ENCODE measurements at places on chromosomes 3 and 15. TPM values are rescaled to one million over a fixed set of nuclear protein-coding genes. Genes with fewer than 3 reads are reported as not detected.

Gene SPATA16
- total RNA-seq: not detected

Gene CCDC9B
- total RNA-seq: 168 TPM

Gene CKMT1B
- 1.6 TPM for total RNA-seq

Gene CHCHD6
- 47.7 TPM for total RNA-seq

- no peaks in the 10 kb centered on the region for H3K4me1 ChIP-seq
- H3K4me3 ChIP-seq: no peak overlapping the region
- DNase-seq: peak; percentile 34
- no peak overlapping the region for H3K27ac ChIP-seq
Measured at GRCh38 chr15:39685999-39686613, 96.5 kb downstream of the FSIP1 start.

DNA sequence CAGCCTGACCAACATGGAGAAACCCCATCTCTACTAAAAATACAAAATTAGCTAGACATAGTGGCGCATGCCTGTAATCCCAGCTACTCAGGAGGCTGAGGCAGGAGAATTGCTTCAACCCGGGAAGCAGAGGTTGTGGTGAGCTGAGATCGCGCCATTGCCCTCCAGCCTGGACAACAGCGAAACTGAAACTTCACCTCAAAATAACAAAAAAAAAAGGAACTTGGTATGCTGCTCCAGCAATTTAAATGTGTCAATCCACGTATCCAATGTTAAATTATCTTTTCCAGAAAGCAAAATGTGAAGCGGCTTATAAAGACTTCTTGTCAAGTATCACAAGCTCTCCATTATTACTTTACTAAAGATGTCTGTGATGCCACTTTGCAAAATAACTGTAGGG, 9.9 kb upstream of the ARIH1 start:
- no peaks in the 10 kb centered on the region for H3K4me1 ChIP-seq
- no peaks in the 10 kb centered on the region for H3K36me3 ChIP-seq
- no peak for DNase-seq

- H3K4me1 ChIP-seq: peaks cover 40% of the 10 kb centered on the region
- peak; percentile 38 for DNase-seq
- H3K27ac ChIP-seq: peak overlapping the region; percentile 43
- peaks cover 10% of the 10 kb centered on the region for H3K36me3 ChIP-seq
- H3K27me3 ChIP-seq: no peaks in the 10 kb centered on the region
- H3K4me3 ChIP-seq: no peak overlapping the region
Measured at GRCh38 chr3:129888771-129889170, 4.7 kb downstream of the TMCC1 start.

GRCh38 chr3:123632161-123632655, 47.4 kb upstream of the HACD2 start:
- no peaks in the 10 kb centered on the region for H3K27me3 ChIP-seq
- DNase-seq: peak; percentile 47
- H3K4me1 ChIP-seq: peaks cover 40% of the 10 kb centered on the region
- H3K36me3 ChIP-seq: no peaks in the 10 kb centered on the region

DNA sequence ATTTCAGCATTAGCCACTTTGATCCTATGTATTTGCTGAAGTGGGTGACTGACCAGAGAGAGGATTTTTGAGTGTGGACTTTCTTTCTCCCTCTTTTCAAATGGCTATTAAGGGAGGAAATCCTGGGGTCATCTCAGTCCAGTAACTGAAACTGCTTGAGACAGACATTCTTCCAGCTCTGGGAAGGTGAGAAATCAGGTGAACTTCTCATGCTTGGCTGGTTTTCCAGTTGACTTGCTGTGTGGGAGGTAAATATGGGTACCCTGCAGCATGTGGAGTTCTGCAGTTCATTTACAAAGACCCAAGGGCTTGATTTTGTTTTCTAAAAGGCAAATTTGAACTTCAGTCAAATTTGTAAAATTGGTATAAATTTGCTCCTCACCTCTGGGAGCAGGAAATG, 461.1 kb upstream of the TBL1XR1 start:
- no peaks in the 10 kb centered on the region for H3K36me3 ChIP-seq
- no peak for DNase-seq
- no peak overlapping the region for H3K27ac ChIP-seq
- H3K4me1 ChIP-seq: no peaks in the 10 kb centered on the region

DNA sequence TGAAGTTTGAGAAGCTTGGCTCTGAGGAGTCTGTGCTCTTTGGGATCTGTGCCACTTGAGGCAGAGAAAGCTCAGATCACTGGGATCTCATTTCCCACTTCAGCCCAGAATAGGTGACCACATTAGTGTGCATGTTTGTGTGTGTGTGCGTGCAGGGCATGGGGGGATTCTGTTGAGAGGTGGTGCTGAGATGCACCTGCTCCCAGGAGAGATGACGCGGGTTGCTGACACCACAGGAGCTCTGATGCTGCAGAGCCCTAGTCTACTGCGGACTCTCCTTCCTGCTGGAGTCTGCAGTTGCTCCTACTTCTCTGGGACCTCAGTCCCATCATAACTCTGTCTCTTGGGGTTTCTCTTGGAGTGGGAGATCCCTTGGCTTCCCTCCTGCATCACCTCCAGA, 14.7 kb upstream of the CTXND1 start:
- H3K36me3 ChIP-seq: no peaks in the 10 kb centered on the region
- peaks cover 63% of the 10 kb centered on the region for H3K27me3 ChIP-seq
- no peak overlapping the region for H3K27ac ChIP-seq
- no peak overlapping the region for H3K4me3 ChIP-seq
- DNase-seq: no peak

DNA sequence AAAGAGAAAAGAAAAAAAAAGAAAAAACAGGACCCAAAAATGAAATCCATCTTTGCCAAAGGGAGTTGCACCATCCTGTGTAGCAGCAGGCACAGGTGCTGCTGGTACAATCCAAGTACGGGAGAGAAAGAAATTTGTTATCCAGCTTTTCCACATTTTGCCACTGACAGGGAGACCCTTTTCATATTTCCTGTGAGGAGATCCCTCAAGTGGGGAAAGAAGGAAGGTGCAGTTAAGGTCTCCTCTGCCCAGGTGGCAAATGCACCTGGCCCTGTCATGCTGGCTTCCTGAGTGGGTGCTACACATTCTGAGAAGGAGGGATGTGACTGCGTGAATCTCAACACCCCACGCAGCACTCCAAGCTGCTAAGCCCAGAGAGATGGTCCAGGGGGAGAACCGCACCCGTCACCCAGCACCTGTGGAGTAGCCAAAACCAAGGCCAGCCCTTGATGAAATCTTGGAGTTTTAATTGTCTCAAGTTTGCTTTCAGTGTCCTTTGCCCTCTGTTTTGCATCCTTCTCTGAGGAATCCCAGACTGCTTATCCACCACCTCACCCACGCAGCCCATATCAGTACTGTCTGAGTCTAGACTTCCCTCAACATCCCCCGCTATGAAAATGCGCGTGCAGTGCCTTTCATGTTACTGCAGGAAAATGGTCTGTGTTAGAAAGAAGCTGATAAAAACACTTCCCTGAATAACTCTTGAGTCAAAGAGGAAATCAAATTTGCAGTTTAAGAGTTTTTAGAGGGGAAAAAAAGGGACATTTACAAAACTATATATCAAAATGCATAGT, 141.9 kb upstream of the THBS1 start:
- no peaks in the 10 kb centered on the region for H3K27me3 ChIP-seq
- H3K4me3 ChIP-seq: no peak overlapping the region
- no peak for DNase-seq

GRCh38 chr3:62316525-62316924, 56.8 kb downstream of the FEZF2 start:
- 0 out of 2 replicates have a peak, but pooled peaks cover 5% of the 10 kb centered on the region for H3K4me1 ChIP-seq
- no peak for DNase-seq
- H3K36me3 ChIP-seq: no peaks in the 10 kb centered on the region
- no peak overlapping the region for H3K27ac ChIP-seq
- H3K4me3 ChIP-seq: no peak overlapping the region

- no peaks in the 10 kb centered on the region for H3K4me1 ChIP-seq
- no peaks in the 10 kb centered on the region for H3K36me3 ChIP-seq
- no peak overlapping the region for H3K4me3 ChIP-seq
- no peaks in the 10 kb centered on the region for H3K27me3 ChIP-seq
Measured at GRCh38 chr15:38479756-38480155, 25.8 kb downstream of the FAM98B start.

- H3K27ac ChIP-seq: no peak overlapping the region
- H3K36me3 ChIP-seq: no peaks in the 10 kb centered on the region
- no peak for DNase-seq
- no peaks in the 10 kb centered on the region for H3K27me3 ChIP-seq
Measured at GRCh38 chr3:4107430-4107829, 195.7 kb upstream of the SETMAR start.

GRCh38 chr3:79354179-79354688, 413.6 kb downstream of the ROBO1 start:
- no peak for DNase-seq
- H3K4me1 ChIP-seq: no peaks in the 10 kb centered on the region
- H3K27ac ChIP-seq: no peak overlapping the region
- no peak overlapping the region for H3K4me3 ChIP-seq

DNA sequence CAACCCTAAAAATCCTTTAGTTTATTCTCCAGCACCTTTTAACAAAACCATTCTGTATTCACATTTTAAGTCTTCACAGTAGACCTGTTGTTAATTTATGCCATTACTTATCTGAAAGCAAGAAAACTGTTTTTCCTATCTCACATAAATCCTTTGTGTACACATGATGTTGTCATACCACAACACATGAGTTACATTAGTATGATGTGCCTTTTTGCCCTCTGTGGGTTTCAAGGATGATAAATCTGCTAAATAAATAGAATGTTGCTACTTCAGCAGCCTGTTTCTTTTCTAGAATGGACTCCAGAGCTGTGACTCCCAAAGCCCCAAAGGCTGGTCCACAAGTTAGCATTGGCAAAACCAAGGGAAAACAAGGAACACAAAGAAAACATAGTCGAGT, 151.6 kb downstream of the SERPINI1 start:
- H3K4me1 ChIP-seq: peaks cover 12% of the 10 kb centered on the region
- no peak for DNase-seq
- no peaks in the 10 kb centered on the region for H3K36me3 ChIP-seq
- no peaks in the 10 kb centered on the region for H3K27me3 ChIP-seq
- no peak overlapping the region for H3K4me3 ChIP-seq

GRCh38 chr3:71078723-71079525, 504.6 kb downstream of the FOXP1 start:
- H3K4me1 ChIP-seq: no peaks in the 10 kb centered on the region
- DNase-seq: no peak
- no peaks in the 10 kb centered on the region for H3K27me3 ChIP-seq

GRCh38 chr15:28185148-28185895, 86.2 kb upstream of the OCA2 start:
- no peak for DNase-seq
- no peaks in the 10 kb centered on the region for H3K4me1 ChIP-seq
- no peak overlapping the region for H3K4me3 ChIP-seq
- no peaks in the 10 kb centered on the region for H3K36me3 ChIP-seq
- no peak overlapping the region for H3K27ac ChIP-seq

GRCh38 chr3:47404955-47405790, 24.4 kb downstream of the PTPN23 start:
- H3K27ac ChIP-seq: no peak overlapping the region
- DNase-seq: peak; percentile 34
- H3K27me3 ChIP-seq: no peaks in the 10 kb centered on the region
- no peaks in the 10 kb centered on the region for H3K36me3 ChIP-seq
- H3K4me1 ChIP-seq: no peaks in the 10 kb centered on the region
